ENCODE measurements at places on chromosomes 7 and 10.

DNA sequence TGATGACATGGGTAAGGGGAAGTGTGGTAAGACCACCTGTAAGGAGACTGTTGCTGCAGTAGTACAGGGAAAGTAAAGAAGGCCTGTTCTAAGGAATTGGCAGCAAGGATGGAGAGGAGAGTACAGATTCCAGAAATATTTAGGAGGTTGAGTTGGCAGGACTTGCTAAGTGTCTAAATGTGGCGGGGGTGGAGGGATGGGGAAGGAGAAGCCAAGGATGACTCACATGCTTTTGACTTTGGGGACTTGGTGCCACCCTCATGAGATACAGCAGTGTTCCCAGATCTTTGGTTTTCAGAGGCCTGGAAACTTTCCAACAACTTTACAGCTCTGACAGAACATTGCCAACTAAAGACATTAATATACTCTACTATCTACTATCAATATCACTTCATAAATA is 45.4 kb downstream of the CDK6 start:
- no peak for DNase-seq

DNA sequence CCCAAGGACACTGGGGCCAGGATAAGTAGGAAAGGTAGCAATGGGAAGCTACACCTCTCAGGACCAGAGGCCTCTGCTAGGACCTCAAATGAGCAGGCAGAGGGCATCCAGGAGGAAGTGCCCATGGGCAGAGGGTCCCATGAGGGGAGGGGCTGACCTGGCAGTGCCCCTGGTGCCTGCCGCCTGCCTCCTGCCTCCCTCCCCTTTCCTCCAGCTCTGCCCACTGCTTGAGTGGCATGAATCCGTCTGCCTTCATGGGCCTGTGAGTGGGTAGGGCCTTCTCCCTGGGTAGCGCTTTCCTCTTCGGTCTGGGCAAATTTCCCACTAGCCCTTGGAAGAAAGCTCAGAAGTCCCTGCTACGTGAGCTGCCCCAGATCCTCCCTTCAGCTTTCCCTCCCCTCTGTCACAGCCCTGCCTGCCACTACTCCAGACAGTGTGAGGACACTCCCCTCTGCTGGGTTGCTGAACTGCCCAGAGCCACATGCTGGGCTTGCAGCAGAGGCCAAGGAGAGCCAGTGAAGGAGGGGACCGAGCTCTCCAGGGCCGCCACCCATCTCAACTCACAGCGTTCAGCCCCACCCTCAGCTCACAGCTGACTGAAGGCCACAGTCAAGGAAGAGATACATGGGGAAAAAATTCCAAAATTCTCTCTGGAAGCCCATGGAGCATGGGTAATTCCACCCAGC is 141.4 kb downstream of the ARHGAP22 start:
- peak; percentile 68 for DNase-seq

DNA sequence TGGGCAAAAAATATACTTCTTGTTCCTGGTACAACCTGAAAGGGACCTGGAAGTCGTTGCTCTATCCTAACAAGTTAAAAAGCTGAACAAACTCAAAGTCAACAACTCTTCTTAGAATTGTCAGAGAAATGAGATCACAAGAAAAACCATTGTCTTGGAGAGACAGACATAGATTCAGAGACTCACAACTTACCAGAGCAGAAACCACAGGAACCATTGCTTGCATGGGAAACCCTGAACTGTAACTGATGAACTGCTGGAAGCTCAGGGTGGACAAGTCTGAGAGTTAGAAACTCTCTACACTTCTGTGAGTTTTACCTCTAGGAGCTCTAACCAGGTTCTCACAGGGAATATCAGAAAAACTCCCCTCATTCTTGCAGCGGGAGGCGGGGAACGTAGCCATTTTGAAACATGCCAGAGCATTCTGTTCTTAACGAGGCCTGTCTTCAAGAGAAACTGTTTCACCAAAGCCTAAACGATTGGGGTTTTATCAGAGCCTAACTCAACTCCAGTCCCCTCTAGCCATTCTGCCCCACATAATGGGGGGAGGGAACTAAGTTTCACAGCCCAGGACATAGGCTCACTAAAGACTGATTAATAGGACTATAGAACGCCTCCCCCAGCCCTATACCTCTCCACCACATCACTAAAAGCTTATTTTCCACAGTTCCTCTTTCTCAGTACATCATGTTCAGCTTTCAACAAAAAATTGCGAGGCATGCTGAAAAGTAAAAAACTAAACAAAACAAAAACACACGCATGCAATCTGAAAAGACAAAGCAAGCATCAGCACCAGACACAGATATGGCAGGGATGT is 12.0 kb upstream of the GSDME start:
- no peak for DNase-seq

- peak; percentile 36 for DNase-seq
Observed at GRCh38 chr7:134513169-134513752, 14.1 kb upstream of the AKR1B10 start.

GRCh38 chr10:76088980-76089379 is 657.6 kb downstream of the LRMDA start:
- DNase-seq = no peak

DNA sequence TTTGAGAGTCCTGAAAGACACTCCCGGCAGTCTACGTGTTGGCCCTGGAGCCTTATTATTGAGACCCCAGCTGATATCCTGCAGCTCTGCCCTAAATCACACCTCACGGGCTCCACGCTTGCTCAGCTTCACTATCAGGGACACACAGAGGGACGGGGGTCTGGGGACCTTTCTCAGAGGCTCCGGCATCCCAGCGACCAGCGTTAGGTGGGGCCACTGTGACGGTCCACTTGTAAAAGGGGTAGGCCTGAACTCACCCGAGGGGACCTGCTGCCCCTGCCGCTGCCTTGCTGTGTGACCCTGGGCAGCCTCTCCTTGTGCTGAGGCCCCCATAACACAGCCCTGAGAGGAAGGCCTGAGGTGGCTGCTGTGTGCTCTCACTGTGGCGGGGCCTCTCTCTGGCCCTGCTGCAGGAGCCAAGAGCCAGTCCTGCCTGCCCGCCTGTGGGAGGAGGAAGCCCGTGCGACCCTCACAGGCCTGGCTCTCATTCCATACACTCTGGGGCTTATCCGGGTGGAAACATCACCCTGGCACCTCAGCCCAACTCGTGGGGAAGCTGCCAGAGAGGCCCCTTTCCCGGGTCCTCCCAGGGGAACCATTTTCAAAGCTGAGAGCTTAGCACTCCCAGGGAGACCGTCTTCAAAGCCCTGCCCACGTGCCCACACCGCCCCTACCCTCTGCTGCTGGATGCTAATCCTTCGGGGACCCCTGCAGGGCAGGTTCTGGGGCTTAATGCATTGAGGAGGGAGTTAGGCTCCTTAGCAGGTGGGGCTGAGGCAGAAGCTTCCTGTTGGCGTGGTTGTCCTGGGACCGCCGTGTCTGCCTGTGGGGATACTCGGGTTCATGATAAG is 21.7 kb downstream of the AQP1 start:
- no peak for DNase-seq

DNA sequence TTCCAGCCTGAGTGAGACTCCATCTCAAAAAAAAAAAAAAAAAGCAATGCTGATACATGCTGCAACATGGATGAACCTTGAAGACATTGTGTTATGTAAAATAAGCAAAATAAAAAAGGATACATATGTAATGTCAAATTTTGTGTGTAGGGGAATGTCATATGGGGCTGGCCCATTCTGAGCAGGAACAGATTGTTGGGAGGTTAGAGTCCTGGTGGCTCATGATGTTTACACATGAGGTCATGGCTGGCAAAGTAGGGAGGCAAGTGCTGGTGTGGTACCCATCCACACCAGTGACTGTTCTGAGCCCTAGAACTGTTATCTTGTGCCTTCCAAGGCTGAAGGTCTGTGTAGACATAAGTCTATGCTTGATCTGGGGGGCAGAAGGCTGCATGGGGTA is 37.6 kb downstream of the ZNF92 start:
- no peak for DNase-seq

GRCh38 chr7:133957845-133958244 is 169.3 kb upstream of the LRGUK start:
- no peak for DNase-seq

DNA sequence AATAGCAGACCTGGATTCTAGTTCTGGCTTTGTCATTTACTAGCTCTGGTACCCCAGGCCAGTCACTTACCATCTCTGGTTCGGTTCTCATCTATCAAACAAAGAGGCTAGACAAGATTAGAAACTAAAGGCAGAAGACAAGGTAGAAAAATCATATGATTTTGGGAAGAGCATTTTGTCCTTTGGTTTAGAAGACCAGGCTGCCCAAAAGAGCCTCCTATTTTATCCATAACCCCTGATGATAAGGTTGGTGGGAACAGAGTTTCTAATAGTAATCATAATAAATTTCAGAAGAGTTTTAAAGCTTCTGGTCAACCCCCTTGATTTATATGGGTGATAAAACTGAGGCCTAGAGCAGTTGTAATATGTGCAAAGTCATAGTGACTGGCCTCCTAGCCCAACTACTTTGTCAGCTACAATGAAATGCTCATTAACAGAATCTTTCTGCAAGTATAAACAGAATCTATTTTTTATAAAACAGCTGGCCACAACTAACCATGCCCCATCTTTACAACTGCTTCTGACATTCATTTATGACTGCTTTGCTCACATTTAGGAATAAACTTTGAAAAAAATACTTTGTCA is 23.4 kb downstream of the COX15 start:
- peak; percentile 86 for DNase-seq

- no peak for DNase-seq
Observed at GRCh38 chr10:128990986-128991385, 476.1 kb upstream of the MGMT start.

DNA sequence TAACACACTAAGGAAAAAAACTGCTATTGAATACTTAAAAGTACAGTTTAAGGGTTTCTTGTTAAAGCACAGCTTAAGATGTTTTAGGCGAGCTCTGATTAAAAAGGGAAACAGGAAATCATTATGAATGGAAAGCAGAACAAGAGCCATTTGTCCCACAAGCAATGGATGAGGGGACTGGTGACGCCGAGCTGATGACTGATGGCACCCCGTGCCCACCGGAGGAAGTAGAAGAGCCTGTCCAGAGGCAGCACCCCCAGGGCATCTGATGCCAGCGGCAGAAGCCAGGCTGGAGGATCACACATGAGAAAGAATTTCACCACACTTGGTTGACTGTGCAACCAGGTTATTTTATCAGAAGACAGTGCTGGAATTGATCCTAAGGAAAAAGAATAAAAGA is 15.0 kb upstream of the INSIG1 start:
- no peak for DNase-seq

- DNase-seq = no peak
Observed at GRCh38 chr7:18974803-18975202, 142.6 kb downstream of the TWIST1 start.

GRCh38 chr7:149036676-149037075 is 8.4 kb upstream of the PDIA4 start:
- DNase-seq = no peak

- no peak for DNase-seq
Observed at GRCh38 chr10:98433881-98434732, 12.6 kb downstream of the HPS1 start.

- no peak for DNase-seq
Observed at GRCh38 chr7:100891568-100892247, 2.2 kb upstream of the UFSP1 start.

DNA sequence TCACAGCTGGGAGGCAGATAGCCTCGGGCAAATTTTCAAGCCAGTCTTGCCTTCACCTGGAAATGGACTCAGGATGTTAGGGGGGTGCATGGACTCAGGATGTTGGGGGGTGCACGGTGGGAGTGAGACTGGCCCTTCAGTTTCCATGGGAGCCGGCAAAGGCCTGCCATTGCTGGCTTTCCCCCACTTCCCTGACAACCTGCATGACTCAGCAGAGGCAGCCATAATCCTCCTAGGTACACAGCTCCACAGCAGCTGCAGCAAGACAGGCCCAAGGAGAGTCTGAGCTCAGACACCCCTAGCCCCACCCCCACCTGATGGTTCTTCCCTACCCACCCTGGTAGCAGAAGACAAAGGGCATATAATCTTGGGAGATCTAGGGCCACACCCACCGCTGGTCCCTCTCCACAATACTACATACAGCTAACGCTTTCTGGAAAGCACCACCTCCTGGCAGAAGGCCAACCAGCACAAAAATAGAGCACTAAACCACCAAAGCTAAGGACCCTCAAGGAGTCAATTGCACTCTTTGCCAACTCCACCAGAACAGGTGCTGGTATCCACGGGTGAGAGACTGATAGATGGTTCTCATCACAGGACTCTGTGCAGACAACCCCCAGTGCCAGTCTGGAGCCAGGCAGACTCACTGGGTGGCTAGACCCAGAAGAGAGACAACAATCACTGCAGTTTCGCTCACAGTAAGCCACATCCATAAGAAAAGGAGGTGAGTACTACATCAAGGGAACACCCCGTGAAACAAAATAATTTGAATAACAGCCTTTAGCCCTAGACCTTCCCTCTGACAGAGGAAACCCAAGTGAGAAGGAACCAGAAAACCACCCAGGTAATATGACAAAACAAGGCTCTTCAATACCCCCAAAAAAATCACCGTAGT is 18.3 kb downstream of the C7orf25 start:
- DNase-seq = no peak

- peak; percentile 68 for DNase-seq
Observed at GRCh38 chr10:79345241-79346011, 1.8 kb upstream of the PPIF start.

DNA sequence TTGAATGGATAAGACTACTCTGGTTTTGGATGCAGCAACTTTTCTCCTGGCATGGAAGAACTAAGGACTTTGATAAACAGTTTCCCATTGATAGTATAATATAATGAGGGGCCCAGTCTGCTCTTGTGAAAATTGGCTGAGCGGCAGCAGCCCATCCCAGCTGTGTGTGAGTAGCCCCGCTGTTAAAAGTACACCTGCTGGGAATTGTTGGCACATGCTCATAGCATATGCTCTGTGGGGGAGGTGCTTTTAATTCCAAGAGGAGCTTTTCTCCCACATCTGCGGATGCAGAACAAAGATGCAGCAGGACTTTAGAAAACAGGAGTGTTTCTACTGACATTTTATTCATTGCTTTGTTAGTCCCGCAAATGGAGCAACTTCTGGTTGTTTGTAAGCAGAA is 19.0 kb downstream of the SRI start:
- DNase-seq = no peak

DNA sequence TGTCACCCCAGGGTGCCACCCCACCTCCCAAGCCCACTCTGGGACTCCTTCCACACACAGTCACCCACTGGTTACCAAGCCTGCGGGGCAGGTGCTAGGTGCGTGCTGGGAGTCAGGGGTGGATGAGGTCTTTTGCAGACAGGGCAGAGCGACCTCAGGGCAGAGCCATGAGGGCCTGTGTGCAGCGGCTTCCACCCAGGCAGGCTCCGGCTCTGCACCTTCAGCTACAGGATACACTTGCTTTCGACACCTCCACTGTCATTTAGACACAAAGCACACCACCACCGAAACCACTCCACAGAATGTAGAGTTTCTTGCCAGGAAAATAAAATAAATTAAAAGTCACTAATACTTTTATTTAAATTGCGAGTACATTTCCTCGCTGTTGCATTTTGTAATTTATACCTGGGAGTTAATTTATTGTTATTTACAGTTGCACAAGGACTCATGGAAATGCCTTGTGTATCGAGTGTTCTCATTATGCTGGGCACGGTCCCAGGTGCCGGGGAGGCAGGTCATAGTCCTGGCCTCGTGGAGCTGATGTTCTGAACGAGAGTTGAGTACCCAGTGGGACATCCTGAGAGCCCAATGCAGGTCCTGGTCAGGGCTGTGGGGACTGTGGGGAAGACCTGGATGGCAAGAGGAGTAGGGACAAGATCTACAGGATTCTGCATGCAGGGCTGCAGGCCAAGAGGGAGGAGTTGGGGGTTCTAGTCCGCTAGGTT is 127.8 kb downstream of the CUX1 start:
- DNase-seq = no peak

- no peak for DNase-seq
Observed at GRCh38 chr7:106869954-106870353, 4.9 kb downstream of the PIK3CG start.

Measured in erythroblast (primary cell).